ENCODE measurements at places on chromosomes 12 and 14.

DNA sequence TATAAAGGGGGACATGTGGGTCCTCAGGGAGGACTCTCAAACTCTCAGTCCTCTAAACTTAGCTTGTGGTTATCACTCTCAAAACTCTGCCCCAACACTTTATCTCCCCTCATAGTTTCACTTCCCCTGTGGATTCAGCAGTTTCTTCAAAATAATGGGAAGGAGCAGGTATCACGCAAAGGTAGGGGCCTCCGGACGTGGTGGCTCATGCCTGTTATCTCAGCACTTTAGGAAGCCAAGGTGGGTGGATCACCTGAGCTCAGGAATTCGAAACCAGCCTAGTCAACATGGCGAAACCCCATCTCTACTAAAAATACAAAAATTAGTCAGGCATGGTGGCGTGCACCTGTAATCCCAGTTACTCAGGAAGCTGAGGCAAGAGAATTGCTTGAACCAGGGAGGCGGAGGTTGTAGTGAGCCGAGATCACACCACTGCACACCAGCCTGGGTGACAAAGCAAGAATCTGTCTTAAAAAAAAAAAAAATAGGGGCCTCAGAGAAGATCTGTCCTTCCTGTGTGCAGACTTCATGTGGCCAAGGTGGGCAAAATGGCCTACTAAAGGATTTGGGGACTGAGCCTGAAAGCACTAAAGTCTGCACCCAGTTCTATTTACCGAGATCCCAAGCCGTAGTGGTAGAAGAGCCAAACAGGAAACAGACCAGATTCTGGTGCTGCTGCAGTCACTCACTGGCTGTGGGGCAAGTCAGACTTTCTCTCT, 6.4 kb downstream of the ITGB7 start:
- DNase-seq: no peak

DNA sequence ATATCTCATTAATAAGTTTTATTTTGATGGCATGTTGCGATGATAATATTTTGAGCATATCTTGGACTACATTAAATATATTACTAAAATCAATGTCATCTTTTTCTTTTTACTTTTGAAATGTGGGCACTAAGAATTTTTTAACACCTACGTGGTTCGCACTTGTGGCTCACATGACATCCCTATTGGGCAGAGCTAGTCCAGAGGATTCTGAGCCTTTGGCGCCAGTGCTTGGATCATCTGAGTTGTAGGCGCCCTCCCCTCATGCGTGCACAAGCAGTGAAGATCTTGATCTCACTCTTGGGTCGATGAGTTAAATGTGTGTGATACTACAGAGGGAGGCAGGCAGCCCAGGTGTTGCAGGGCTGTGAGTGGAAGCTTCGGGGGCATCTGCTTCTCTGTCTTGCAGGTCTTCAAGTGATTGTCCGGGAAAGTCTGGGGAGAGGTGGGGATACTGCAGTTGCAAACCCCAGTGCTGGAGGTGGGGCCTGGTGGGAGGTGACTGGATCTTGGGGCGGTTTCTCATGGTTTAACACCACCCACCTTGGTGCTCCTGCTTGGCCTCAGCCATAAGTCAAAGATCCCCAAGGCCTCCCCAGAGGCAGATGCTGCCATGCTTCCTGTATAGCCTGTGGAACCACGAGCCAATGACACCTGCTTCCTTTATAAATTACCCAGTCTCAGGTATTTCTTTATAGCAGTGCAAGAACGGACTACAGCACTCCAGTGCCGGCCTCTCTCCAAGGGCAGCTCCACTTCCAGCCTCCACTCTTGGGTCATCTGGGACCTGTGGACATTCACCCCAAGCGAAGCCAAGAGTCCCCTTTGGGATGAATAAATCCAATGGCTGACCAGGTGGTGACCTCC, 46.1 kb upstream of the PPP2R5C start:
- no peak for DNase-seq

- no peak for DNase-seq
Observed at GRCh38 chr14:47039336-47039735, 387.8 kb upstream of the RPL10L start.

DNA sequence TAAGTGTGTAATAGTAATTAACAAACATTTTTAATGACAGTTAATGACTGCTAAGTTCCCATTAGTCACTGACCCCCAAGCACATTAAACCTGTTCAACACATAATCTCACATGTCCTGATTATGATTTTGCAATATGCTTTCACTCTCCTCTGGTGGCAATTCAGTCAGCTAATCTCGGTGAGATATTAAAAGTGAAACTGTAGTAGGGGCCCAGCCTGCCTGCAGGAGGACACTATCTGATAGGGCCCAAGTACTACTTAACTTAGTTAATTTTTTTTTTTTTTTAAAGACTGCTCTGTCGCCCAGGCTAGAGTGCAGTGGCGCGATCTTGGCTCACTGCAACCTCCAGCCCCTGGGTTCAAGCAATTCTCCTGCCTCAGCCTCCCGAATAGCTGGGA, 48.8 kb downstream of the CIT start:
- no peak for DNase-seq

DNA sequence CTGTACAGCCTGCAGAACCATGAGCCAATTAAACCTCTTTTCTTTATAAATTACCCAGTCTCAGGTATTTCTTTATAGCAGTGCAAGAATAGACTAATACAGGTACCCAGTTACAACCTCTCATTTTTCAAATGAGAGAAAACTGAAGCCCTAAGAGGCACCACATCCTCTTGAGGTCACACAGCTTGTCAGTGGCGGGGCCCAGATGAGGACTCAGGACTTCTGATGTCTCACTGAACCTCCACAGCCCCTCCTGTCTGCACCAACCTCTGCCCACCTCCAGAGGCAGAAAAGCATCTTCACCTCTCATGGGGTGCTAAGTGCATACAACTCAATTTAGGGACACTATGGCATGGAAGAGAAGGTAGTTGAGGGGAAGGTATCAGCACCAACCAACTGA, 120.7 kb downstream of the CRACR2A start:
- no peak for DNase-seq

DNA sequence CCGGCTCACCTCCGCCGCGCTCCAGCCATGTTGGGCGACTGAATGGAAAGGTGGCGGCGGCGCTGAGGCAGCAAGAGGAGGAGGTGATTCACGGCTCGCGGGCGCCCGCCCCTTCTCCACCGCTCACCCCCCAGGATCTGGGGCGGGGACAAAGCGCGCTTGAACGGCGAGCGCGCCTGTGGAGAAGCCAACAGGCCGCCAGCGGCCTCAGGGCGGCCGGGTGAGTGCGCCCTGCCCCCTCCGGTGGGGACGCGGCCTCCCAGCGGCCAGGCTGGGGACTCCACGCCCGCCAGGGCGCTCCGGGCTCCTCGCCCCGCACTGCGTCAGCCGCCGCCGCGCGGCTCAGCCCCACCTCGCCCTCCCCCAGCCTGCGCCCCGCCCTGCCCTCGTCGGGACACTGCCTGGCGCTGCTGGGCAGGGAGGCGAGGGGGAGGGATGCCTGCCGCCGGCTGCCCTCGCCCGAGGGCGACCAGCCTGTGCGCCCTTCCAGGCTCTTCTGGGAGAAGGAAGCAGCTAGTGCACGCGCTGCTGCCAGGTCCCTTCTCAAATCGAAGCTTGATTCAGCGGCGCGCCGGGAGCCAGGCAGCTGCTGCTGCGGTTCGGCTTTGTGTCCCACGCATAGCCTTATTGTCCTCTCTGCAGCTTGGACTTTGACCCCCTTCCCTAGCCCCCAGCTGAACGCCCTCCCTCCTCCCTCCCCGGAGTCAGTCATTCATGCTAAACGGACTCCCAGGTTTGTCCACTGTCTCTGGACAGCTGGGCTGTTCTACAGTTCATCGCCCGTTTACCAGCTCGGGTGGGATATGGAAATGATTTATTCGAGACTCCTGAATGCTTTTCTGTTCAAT, at the start of gene KIF21A:
Gene KIF21A, minus strand, starts transcription at position 40 of the 848 bp plus-strand sequence. CDS start 150 bp downstream, outside the sequence.
- DNase-seq: peak; percentile 65

GRCh38 chr12:14902465-14902864, 16.8 kb upstream of the MGP start:
- no peak for DNase-seq

DNA sequence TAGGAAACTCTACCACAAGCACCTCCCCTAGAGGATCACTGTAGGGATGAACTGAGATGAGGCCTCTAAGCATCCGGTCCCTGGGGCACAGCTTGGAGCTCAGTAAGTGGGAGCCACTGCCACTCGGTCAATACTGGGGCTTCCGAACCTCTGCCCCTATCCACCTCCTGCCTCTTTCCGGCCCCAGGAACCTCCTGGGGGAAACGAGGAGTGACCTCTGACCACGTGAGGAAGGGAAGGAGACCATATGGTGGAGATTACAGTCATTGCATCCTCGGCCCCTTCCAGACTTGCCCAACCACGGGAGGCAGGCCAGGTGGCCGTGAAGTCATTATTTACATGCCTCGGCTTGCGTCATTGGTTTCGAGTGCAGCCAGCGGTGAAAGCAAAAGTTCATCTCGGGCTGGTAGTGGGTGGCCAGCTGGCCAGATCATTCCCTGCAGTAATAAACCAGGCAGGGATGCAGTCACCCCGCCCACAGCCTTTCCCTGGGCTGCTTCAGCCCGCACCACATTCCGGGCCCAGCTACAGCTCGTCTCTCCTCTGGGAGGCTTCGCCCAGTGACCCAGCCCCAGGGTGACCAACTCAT, 65.4 kb downstream of the C14orf132 start:
- DNase-seq: no peak

GRCh38 chr14:73943083-73943482, 6.8 kb downstream of the FAM161B start:
- DNase-seq: no peak

GRCh38 chr12:91901381-91902074, 244.1 kb downstream of the BTG1 start:
- DNase-seq: no peak

- DNase-seq: no peak
Observed at GRCh38 chr12:78759367-78759766, 105.2 kb upstream of the SYT1 start.

DNA sequence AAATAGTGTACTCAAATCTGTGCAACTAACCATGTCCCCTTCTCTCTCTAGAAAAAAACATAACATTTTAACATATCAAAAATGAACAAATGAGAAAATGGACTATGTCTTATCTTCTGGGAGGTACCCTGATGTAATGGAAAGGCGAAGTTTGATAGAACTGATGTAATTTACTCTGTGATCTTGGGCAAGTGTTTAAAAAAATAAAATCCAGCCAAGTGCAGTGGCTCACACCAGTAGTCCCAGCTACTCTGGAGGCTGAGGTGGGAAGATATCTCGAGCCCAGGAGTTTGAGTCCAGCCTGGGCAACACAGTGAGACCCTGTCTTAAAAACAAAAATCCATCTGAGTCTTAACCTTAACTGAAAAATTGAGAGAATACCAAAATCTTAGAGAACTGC, 35.8 kb upstream of the CFL2 start:
- no peak for DNase-seq
